ENCODE measurements at places on chromosomes 2 and 18.
A peak's percentile ranks its signal among the peaks of the same experiment; 100 is the strongest.

DNA sequence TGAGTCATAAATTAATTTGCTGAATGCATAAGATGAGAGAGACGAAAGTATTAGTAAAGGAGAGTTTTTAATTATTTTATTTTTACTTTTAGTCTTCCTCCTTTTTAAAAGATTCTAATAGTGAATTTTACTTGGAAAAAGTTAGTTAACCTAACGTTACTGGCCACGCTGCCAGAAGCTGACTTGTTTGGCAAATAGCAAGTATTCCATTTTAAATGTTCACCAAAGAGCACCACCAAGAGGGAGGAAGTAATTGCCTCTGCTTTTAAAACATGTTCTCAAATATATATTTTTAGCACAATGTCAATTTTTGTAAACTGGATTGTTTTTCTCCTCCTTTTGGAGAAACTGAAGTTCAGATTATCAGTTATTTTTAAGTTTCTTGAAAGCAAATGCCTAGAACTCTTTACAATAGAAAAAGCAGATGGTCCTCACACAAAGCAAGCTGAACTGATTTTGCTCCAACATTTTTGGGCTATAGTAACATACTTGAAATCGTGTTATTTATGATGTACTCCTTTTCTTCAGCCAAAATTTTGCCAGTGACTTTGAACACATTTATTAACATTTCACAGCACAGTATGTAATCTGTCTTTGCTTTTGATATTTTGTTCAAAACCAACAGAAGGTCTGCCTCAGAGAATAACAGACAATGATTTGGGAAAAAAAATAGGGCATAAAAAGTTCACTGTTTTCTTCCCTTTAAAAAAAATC lies 1311.0 kb upstream of the FAM98A start:
- DNase-seq: peak; percentile 48

GRCh38 chr18:54835944-54836343 lies 7.7 kb downstream of the RAB27B start:
- no peak for DNase-seq

GRCh38 chr18:58557008-58557435 lies 71.9 kb downstream of the ALPK2 start:
- no peak for DNase-seq

GRCh38 chr18:13745696-13746095 lies 19.2 kb downstream of the RNMT start:
- DNase-seq: peak; percentile 18

DNA sequence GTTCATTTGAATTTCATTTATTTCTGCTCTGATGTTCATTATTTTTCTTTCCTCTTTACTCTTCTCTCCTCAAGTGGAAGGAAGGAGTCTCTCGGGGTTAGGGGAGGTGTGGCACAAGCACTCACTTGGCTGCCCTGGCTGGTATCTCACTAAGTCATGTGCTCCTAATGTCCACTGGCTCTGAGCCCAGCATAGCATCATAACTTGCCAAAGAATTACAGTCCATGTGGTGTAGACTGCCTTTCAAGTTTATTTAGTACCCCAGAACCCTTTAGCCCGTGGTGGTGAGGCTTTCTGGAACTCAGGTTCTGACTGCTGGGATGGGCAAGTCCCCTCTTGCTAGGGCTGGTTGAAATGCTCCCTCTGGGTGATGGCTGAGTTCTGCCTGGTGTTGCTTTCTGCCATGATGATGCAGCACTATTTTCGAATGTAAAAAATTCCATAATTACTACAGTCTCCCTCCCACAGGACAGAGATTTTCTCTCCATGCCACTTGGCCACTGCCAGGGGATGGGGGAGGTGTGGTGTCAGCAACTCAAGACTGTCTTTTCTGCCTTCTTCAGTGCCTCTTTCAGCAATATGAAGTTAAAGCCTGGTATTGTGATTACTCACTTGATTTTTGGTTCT lies 22.2 kb downstream of the SPAG16 start:
- peak; percentile 13 for DNase-seq

- no peak for DNase-seq
Measured at GRCh38 chr2:202215179-202215578, 23.2 kb downstream of the SUMO1 start.

- DNase-seq: peak; percentile 20
Measured at GRCh38 chr2:24492421-24493279, 1.6 kb downstream of the NCOA1 start.

DNA sequence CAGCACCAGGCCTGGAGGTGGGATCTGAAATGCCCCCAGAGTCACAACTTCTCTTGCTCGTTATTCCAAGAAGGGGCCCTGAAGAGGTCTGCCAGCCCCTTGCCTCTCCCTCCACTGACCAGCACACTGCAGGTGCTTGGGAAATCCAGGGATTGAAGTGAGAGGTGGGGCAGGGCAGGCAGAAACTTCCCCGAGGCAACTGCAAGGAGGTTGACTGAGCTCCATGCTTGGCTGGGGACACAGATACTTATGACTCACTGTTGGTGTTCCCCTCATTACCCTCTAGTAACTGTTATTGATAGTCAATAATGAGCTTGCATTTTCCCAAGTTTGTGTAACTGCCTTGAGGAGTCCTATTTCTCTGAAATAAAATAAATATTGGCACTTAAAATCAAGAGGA lies 47.5 kb downstream of the MARCO start:
- no peak for DNase-seq
